ENCODE measurements at places on chromosomes 11 and 22.

DNA sequence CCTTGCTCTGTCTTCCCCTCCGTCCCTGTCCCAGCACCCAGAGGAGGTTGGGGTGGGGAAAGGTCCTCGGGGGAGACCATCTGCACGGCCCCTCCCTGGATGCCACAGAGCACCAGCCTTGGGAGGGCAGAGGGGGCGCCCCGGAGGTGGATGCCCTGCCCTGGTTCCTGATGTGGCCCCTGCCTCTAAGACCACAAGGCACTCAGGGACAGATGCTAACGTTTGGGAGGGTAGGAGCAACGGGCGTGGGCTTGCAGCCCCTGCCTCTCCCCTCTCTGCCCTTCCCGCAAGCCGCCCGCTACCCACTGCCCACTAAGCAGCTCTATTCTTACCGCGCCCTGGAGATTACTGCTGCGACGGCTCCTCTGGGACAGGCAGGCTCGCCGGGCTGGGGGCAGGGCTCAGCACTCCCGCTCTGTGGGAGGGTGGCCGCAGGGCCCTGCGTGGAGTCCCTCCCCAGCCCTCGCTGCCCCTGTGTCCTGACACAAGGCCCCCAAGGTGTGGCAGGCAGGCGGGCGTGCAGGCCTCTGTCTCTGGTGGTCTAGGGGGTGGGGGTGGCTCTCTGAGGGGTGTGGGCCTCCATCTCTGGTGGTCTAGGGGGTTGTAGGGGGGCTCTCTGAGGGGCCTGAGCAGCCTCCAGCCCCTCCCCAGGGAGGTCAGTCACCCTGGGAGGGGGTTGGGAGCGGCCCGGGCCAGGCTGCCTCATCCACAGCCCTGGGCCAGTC is 14.9 kb downstream of the BRSK2 start:
- no peak for DNase-seq

DNA sequence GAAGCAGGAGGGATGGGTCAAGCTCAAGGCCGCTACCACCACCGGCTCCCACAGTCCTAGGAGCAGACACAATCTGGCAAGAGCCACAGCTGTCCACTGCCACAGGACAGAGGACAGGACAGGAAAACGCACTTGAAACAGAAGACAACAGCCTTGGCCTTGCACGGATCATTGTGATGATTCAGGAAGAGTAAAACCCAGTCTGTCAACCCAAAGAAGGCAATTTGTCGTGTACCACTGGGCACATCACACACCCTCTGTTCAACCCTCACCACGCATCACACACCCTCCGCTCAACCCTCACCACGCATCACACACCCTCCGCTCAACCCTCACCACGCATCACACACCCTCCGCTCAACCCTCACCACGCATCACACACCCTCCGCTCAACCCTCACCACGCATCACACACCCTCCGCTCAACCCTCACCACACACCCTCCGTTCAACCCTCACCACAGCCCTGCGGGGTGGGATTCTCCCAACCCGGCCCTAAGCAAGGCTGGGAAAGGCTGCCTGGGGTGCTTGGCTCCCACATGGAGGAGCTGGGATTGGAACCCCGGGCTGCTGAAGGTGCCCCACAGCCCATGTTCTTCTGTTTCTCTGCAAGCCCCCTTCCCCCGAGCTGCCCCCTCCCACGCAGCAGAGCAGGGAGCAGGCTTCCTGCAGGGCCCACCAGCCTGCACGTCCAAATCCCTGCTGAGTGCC is 11.3 kb upstream of the CDC42BPG start:
- DNase-seq = no peak

- no peak for DNase-seq
Measured at GRCh38 chr22:29570456-29570855, 10.5 kb downstream of the NIPSNAP1 start.

GRCh38 chr11:93192163-93192562 is 5.6 kb downstream of the SLC36A4 start:
- no peak for DNase-seq

GRCh38 chr22:38831166-38831945 is 12.5 kb downstream of the NPTXR start:
- no peak for DNase-seq

DNA sequence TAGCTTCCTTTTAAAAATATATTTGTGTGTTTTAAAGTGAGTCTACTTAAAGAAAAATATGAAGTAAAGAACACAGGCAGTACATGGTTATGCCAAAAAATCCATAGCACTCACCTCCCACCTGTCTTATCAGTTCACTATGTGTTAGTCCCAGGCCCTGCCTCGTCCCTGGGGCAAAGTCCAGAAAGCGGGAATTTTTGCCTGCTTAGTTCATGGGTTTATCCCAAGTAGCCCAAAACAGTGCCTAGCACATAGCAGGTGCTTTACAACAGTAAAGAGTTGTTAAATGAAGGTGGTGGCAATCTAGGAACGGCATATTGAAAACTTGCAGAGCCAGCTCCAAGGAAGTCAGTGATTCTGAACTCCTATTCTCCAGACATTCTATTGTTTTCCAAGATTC is 154.0 kb downstream of the MN1 start:
- no peak for DNase-seq

DNA sequence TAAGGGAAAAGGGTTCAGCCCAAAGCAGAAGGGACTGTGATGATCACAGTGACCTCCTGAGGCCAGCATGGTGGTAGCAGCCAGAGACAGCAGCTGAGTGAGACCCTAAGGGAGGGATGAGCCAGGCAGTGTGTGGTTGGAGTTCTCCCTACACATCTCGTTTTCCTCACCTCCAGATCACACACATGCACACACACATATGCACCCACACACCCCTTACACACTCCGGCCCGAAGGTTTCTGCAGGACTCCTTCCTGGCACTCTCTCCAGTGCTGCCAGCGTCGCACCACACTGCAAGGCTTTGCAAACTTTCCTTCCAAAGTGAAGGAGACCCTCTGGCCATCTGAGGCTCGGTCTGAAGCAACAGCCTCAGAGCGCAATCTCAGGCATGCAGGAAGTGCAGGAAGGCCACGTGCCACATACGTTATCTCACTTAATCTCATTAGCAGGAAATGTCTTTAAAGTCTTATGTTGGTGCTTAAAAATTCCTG is 26.9 kb upstream of the TP53I11 start:
- no peak for DNase-seq

- peak; percentile 52 for DNase-seq
Measured at GRCh38 chr22:49930596-49931412, 12.4 kb downstream of the CRELD2 start.

- no peak for DNase-seq
Measured at GRCh38 chr11:100910808-100911207, 218.8 kb downstream of the PGR start.

GRCh38 chr11:122847466-122847865 is 9.2 kb downstream of the CRTAM start:
- DNase-seq = no peak

- DNase-seq = no peak
Measured at GRCh38 chr11:85236211-85236610, 390.9 kb downstream of the DLG2 start.

- DNase-seq = no peak
Measured at GRCh38 chr11:124586238-124586860, 16.6 kb downstream of the OR8A1 start.

GRCh38 chr11:12090061-12090591 is 20.3 kb upstream of the MICAL2 start:
- DNase-seq = no peak

GRCh38 chr11:59818572-59818971 is 8.0 kb upstream of the MRPL16 start:
- DNase-seq = no peak

DNA sequence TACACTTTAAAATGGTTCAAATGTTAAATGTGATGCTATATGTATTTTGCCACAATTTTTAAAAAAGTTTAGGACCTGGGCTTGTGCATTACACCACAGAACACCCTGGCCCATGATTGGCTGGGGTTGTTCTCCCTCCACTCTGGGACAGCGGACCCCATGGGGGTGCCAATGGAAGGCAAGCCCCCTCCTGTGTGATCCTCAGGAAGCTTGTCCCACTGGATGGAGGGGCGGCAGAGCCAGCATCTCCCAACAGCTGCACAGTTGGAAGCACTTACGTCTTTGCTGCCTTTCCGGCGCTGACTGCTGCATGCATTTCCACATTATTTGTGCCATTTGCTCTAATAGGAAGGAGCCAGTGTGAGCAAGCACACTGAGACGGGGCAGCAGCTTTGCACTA is 196.5 kb downstream of the SHANK2 start:
- no peak for DNase-seq

GRCh38 chr22:29288837-29289236 is 17.6 kb upstream of the GAS2L1 start:
- DNase-seq = no peak

- DNase-seq = no peak
Measured at GRCh38 chr11:116035977-116036376, 531.8 kb upstream of the CADM1 start.

DNA sequence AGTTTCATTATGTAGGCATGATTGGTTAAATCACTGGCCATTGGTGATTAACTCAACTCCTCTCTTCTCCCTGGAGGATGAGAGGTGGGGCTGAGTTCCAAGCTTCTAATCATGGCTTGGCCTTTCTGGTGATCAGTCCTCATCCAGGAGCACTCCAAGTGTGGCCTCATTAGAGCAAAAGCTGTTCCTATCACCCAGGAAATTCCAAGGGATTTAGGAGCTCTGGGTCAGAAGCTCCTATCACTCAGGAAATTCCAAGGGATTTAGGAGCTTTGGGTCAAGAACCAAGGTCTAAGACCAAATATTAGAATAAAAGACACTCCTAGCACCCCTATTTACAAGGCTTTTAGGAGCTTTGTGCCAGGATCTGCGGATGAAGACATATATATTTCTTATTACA is 168.0 kb upstream of the BDNF start:
- no peak for DNase-seq

GRCh38 chr11:114319716-114320328 is 23.6 kb downstream of the NNMT start:
- DNase-seq = no peak

DNA sequence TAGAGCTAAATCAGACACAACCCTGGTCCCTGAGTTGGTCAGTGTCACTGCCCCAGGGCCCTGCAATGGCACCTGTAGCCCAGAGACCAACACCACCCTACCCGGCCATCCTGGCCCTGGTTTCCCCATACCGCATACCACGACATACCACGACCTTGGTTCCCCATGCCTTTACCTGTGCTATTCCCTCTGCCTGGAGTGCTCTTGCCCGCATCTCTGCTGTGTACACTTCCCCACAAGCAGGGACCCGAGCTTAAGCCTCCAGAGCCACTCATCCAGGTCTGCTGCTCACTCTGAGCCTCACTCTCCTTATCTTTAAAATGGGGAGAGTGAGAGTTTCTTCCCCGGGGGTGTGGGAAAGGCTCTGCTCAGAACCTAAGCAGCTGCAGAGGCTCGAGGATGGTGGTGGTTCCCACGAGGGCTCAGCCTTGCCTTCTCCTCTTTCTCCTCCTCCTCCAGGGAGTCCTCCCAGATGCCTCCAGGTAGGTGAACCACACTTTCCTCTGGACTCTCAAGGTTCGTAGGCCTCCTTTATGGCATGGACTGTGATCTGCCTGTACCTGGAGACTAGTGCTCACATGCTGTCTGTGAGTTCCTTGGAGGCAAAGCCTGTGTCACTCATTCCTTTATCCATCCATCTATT is 48.1 kb downstream of the WNT7B start:
- DNase-seq = no peak

DNA sequence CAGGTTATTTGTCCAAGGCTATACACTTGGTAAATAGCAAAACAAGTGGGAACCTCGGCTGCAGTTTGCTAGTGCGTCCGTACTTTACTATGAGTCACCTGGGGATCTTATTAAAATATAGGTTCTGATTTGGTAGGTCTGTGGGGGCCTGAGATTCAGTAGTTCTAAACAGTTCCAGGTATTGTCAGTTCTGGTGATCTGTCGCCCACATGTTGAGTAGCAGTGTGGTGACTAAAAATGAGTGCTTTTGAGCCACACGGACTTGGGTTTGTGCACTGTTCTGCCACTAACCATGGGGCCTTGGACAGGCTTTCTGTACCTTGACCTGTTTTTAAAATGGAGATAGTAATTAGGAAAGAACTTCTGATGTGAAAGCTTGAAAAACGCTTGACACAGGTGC is 15.7 kb downstream of the FBXO7 start:
- no peak for DNase-seq

- DNase-seq = no peak
Measured at GRCh38 chr11:86784241-86784681, 16.1 kb upstream of the PRSS23 start.

GRCh38 chr11:118623269-118623655 is 15.8 kb downstream of the PHLDB1 start:
- DNase-seq = no peak

GRCh38 chr11:70142221-70142875 is 60.7 kb upstream of the FADD start:
- DNase-seq = no peak

- DNase-seq = no peak
Measured at GRCh38 chr22:42721045-42721434, 370 bp upstream of the A4GALT start.

- no peak for DNase-seq
Measured at GRCh38 chr11:46445920-46446771, 54.6 kb upstream of the CHRM4 start.

GRCh38 chr22:37933711-37934376 is 19.6 kb downstream of the C22orf23 start:
- DNase-seq = peak; percentile 84

DNA sequence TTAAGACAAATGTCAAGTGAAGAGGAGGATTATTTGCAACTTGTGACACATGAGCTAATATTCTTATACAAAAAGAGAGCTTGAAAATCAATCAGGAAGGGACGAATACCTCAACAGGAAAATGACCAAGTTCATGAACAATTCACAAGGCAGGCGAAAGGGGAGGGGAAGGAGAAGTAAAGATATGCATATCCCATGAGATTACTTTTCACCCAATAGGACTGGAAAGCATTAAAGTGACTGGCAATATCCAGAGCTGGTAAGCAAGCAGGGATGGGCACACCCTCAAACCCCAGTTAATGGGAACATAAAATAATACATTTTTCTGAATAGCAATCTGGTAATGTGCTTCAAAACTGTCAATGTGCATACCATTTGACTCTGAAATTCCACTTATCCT is 129.5 kb downstream of the SLC1A2 start:
- DNase-seq = no peak

GRCh38 chr11:123334925-123335324 is 95.1 kb upstream of the GRAMD1B start:
- no peak for DNase-seq

GRCh38 chr11:44010789-44011251 is 37.0 kb upstream of the ACCSL start:
- DNase-seq = no peak

DNA sequence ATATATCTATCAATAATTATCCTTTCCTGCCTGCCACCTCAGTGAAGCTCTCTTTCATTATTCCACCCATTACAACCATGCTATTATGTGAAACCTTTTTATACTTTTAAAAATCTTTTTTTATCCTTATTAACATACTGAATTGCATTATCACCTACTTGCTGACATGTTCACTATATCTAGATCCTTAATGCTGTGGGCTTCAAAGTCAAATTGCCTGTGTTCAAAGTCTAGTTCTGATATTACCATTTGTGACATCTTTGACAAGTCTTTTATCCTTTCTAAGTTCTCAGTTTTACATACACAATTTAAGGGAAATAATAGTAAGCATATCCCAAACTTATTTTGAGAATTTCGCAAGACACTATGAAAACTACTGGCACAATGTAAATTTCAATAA is 2239.4 kb downstream of the LRRC4C start:
- DNase-seq = no peak

- DNase-seq = no peak
Measured at GRCh38 chr11:115652094-115652493, 147.9 kb upstream of the CADM1 start.

GRCh38 chr22:37126882-37127281 is 17.4 kb upstream of the TMPRSS6 start:
- DNase-seq = no peak

GRCh38 chr11:43908191-43908590 is 27.6 kb downstream of the ALKBH3 start:
- no peak for DNase-seq

- no peak for DNase-seq
Measured at GRCh38 chr11:11444027-11444803, 91.2 kb upstream of the CSNK2A3 start.

Data from thoracic aorta (tissue), 2 donors.